NCI-H2227 treated with DMSO at 0.1 percent for 48 hours (cell line): ENCODE measurements at places on chromosomes 4 and X.

DNA sequence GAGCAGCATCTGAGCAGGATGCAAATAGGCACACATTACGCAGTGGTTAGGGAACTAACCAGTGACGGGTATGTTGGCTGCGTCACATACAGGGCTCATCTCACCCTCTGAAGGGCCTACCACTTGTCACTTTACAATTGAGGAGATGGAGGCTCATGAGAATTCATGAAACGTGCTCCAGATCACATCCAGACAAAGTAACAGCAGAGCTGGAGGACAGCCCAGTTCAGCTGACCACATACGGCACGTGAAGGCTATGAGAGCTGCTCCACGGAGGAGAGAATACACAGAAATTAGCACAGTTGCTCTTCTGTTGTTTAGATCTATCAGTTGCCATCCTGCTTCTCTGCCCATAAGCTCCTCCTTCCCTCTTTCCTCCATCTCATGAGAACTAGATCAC, 78.4 kb downstream of the FAM9B start:
- no peak for DNase-seq

GRCh38 chr4:38656111-38656510, 7.9 kb upstream of the KLF3 start:
- no peak for DNase-seq

GRCh38 chr4:27094224-27094623, 233.6 kb downstream of the STIM2 start:
- DNase-seq, result no peak

DNA sequence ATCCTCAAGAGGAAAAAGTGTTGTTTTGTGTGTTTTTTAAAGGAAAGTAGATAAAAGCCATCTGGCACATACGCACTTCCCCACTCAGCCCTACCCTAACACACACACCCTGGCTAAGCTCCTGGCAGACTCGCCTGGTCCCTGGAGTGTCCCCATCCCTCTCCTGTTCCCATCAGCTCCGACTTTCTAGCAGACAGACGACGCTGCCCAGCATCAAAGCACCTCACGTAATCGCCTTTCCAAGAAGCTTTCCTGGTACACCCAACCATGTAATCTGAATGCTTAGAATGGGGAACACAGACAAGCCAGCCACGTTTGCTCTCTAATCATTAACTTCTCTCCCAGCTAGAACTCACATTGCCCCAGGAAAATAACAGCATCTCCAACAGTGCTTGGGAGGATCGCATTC, 116.2 kb downstream of the AFAP1 start:
- no peak for DNase-seq

DNA sequence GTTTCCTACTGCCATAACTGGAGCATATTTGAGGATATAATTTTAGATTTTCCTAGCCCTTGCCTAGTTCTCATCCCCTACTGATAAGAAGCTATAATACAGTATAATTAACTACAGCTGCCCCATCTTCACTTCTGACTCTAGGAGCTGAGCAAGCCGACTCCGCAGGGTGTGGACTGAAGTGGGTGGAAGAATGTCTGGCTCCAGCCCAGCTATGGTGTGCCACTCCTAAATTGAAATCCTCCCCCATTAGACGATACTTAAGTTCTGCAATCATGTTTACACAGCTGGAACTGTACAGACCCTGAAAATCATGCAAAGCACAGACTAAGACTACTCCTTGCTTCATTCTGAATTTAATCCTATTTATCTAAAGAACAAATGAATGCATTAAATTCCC, 93.1 kb downstream of the PCDH19 start:
- DNase-seq, result peak; percentile 12

- no peak for DNase-seq
These were observed 485.1 kb downstream of the TRIML1 start for GRCh38 chr4:188624370-188624769.

GRCh38 chr4:184316821-184317220, 99.1 kb upstream of the ENPP6 start:
- no peak for DNase-seq

DNA sequence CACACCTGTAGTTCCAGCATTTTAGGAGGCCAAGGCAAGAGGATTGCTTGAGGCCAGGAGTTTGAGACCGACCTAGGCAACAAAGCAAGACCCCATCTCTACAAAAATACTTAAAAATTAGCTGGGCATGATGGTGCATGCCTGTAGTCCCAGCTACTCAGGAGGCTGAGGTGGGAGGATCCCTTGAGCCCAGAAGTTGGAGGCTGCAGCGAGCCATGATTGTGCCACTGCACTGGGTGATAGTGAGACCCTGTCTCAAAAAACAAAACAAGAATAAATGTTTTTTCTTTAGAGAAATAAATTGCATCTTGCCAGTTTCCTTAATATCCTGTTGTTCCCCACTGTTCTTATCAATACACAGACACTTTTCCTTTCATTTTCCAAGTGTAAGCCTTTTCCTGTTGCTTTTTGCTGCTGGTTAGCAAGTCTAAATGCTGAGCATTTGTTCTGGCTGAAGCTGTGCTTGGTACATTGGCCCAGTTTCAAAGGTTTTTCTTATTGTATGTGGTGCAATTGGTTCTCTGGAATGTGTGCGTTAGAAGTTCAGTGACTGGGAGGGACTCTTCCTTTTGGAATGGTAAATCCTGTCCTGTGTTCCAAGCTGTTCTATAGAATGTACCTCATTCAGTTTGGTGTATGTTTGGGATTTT, 98.2 kb downstream of the AFF1 start:
- no peak for DNase-seq

DNA sequence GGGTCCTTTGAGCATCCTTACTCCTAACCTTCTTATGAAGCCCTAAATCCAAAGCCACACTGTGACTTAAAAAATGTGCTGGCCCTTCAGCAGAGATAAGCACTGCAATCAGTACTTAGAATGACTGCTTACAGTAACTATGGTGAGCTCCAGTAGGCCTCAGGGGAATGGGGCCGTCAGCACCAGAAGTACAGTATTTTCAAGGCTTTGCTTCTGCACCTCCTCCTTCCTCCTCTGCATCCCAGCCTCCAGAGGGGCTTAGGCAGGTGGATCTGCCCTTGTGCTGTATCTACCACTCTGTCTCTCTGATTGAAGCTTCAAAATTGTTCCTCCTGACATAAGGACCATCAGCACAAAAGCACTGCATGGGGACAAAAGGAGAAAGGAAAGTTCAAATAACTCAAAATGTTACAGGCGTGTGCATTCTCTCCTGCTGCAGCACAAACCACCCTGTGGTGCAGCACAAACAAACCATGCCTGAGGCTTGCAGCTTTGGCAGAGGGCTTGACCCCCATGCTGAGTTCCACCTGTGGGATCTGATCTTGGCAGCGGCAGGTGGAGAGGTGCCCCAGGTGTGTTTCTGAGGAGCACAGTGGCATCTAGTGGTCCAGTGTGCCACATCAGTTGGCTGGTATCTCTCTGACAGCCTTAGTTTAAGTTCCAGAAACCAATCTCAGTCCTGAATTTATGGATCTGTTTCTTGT, 164.7 kb downstream of the SOWAHB start:
- DNase-seq, result no peak

DNA sequence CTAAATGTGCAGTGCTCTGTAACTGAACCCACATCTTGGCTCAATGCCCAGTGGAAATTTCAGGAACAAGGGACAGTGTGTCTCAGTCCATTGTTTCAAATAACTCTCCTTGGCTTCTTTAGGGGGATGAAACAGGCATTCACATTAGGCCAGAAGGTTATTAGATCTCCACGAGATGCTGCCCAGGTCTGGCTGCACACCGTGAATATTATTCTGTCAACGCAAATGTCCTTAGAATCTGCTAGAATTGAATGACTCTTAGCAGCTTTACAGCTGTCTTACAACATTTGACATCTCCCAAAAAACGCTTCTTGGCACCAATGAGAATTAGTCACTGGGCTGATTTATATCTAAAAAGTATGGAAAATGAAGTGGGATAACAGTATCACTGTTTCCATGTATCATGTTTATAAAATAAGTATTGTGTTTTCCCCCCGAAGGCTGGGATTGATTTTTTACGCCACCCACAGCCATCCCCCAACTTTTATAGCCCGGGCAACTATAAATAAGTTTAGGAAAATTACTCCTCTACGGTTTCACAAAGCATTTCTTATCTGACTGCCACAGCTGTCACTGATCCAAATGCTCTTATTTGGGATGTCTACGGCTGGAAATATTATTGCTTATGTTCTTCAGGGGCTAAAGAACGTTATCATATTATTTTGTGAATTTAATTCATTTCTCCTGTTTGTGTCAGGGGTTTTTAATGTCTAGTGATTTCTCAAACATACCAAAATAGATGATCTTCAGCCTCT, 559.7 kb upstream of the FAT1 start:
- no peak for DNase-seq

DNA sequence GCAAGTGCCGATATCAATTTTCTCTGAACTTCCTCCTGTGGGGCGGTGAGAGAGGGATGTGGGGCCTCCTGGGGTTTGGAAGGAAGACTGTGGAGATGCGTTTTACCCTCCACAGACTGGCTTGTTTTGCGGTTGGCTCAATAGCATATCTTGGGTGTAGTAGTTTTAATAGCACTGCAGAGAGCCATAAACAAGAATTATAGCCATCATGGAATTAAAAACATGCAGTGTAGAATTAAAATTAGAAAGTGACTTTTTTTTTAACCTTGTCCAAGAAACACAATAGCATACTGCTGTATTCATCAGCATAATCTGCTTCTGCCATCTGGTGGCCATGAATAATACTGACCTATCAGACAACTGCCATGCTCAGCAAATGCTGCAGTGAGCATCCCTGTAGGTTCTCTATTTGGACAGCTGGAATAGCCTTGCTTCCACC, 47.3 kb upstream of the SCML1 start:
- DNase-seq, result peak; percentile 57

DNA sequence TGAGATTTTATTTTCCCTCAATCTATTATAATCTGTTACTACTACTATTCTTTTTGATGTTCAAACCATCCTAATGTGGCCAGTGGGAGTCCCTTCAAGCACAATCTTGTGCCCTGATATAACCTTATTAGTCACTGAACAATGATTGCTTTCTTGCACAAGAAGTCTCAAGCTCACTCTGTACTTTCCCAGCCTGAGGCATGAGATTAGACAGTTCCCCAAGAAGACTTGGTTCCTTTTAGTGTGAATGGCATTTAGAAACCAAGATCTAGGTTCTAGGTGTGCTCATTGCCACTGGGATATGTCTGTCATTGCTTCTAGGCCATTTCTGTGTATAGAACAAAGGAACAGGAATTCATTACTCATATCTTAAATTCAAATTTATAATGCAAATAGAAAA, 28.0 kb upstream of the RBM41 start:
- no peak for DNase-seq

- DNase-seq, result no peak
These were observed 47.4 kb downstream of the LINC00632 start for GRCh38 chrX:140756941-140757340.

- no peak for DNase-seq
These were observed 110.5 kb downstream of the ANXA3 start for GRCh38 chr4:78661921-78662521.

DNA sequence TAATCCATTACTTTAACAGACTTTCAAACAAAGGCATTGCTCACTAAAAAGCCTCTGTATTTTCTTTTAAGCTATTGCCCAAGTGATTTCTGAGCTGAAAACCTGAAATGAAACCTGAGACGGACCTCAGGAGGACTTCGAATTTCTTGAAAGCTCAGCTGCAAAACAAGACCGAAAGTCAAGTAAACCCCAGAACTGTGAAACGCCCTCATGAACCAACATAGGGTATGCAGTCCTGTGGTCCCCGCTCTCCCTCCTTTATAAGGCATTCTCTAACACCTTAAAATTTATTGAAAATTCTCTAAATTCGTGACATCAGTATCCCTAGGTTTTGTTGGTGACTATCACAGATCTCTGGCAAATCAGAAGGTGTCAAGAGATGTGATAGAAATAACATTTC, 91.8 kb downstream of the SHISA3 start:
- no peak for DNase-seq

DNA sequence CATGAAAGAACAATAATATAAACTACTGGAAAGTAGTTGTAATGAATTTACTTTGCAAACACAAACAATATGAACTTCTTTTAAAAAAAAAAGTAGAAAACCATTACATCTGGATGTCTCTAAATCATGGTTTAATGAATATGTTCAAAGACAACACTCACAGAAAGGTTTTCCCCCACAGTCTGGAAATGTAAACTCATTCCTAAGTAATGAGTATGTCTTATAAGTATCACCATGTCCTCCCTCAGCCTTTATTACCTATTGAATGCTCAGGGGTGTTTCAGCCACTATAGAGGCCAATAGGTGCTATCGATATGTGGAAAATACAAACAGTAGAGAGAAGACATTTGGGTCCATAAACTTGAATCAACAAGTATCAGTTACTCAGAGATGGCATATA, 186.7 kb downstream of the PALLD start:
- no peak for DNase-seq

DNA sequence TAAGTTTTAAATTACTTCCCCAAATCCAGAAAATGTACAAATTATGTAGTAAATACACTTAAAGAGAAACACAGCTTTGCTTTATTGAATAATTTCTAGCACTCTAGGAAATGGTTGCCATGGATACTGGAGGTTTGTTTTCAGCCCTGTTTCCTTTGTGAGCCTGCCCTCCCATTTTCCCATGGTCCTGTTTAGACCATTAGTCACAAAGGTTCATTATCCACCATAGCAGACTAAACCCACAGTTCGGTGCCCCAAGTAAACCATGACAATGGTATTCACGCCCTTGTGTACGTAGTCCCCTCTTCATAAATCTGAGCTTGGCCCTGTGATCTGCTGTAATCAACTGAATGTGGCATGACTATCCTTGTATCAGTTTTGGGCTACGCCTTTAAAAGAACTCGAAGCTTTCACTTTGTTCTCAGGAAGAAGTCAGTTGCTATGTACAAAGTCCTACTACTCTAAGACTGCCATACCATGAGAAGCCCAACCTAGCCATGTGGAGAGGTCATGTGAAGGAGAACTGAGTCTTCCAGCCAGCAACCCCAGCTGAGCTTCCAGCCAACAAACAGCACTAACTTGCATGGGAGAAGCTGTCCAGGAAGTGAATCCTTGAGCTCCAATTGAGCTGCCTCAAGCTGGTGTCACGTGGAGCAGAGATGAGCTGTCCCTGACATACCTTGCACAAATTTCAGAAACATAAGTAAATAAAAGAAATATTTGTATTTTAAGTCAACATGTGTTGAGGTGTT, 300.4 kb downstream of the LDB2 start:
- no peak for DNase-seq

GRCh38 chrX:43702079-43702524, 46.0 kb downstream of the MAOA start:
- no peak for DNase-seq

GRCh38 chrX:136825771-136826170, 45.0 kb upstream of the ARHGEF6 start:
- no peak for DNase-seq
